Colonic mucosa (tissue), 4 donors: ENCODE measurements at places on chromosomes 3 and 15. TPM values are rescaled to one million over a fixed set of nuclear protein-coding genes. Genes with fewer than 3 reads are reported as not detected.

Gene PTH1R
- 0.86 TPM for total RNA-seq

Gene GHSR
- total RNA-seq: not detected

Gene ISLR
- 3.6 TPM for total RNA-seq

DNA sequence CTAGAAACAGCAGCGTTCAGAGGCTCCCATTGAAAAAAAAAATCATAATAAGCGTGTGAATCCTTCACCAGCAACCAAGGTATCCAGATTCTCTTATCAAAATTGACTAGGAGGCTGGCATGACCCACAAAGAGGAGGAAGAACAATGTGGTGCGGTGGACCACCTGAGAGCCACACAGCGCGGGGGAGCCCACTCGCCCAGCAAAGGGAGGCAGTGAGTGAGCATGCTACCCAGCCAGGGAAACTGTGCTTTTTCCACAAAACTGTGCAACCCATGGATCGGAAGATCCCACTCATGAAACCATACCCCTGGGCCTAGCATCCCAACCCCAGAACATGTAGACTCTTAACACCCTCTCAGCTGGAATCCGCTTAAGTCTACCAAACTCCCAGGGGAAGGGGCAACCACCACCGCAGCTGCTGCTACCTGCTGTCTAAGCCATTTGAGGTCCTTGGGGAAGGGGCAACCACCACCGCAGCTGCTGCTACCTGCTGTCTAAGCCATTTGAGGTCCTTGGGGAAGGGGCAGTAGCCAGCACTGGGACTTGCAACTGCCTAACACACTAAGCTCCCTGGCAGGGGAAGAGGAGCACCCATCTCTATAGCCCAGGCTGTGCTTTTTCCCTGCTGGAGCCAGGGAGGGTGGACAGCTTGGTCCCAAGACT is 102.8 kb upstream of the CLDN18 start:
- no peaks in the 10 kb centered on the region for H3K36me3 ChIP-seq
- H3K27me3 ChIP-seq: no peaks in the 10 kb centered on the region
- H3K27ac ChIP-seq: no peak overlapping the region
- DNase-seq: no peak
- no peak overlapping the region for H3K4me3 ChIP-seq
- no peaks in the 10 kb centered on the region for H3K4me1 ChIP-seq

DNA sequence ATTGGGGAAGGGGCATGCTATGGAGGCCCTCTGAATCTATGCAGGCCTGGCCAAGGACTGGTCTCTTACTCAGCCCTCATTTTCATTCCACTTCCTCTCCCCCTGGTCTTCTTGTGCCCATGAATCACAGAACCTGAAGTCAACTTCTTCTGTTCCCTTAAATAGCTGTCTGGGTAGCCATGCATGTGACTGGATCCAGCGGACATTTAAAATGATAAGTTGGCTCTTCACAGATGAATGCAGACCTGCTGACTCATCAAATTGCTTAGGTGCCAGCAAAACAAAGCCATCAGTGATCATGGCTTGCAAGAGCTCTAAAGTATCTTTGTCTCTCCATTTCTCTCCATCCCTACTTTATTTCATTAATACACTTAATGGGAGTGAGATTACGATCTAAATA is 90.1 kb upstream of the CADPS start:
- H3K27ac ChIP-seq: no peak overlapping the region
- H3K4me3 ChIP-seq: no peak overlapping the region
- no peaks in the 10 kb centered on the region for H3K36me3 ChIP-seq
- no peak for DNase-seq
- no peaks in the 10 kb centered on the region for H3K27me3 ChIP-seq
